A172 (cell line): ENCODE measurements at places on chromosomes 11 and 22.

- no peak for DNase-seq
These were observed 4.9 kb downstream of the MMP13 start for GRCh38 chr11:102950622-102951081.

- no peak for DNase-seq
These were observed 40.7 kb downstream of the ARFGAP3 start for GRCh38 chr22:42816336-42816735.

DNA sequence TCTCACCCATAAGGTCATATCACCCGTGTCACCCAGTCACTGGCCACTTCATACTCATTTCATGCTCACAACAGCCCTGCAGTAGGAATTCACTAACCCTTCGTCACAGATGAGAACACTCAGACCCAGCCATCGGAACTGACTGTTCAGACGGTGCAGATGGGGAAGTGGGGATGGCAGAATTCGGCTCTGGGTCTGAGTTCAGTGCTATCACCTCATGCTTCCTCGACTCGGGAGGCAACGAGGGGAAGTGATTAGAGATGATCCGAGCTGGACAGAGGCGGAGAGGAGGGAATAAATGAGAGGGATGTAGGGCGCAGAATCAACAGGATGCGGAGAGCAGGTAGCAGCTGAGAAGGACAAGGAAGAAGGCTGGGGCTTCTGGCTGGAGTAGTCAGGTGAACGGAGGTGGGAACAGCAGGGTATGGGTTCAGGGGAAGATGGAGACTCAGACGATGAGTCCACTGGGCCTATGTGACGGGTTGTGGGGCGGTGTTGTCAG is 4.7 kb downstream of the B3GNT6 start:
- no peak for DNase-seq

DNA sequence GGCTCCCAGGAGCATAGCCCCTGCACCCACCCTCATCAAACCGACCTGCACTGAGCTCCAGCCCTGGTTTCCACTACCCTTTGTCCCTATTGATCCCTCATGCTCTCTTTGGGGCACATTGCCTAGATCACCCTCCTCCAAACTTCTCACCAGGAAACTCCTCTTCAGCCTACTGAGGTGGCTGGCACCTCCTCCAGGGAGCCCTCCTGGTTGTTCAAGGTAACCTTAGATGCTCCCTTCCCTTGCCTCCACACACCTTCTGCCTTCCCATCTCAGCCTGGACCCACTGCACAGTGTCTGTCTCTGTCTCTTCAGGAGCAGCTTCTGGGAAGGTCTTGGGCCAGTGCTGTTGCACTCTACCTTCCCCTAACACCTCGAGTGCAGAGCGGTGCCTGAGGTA is 15.8 kb upstream of the WNT7B start:
- no peak for DNase-seq

- no peak for DNase-seq
These were observed 2082.7 kb upstream of the RAG2 start for GRCh38 chr11:38680746-38681145.

DNA sequence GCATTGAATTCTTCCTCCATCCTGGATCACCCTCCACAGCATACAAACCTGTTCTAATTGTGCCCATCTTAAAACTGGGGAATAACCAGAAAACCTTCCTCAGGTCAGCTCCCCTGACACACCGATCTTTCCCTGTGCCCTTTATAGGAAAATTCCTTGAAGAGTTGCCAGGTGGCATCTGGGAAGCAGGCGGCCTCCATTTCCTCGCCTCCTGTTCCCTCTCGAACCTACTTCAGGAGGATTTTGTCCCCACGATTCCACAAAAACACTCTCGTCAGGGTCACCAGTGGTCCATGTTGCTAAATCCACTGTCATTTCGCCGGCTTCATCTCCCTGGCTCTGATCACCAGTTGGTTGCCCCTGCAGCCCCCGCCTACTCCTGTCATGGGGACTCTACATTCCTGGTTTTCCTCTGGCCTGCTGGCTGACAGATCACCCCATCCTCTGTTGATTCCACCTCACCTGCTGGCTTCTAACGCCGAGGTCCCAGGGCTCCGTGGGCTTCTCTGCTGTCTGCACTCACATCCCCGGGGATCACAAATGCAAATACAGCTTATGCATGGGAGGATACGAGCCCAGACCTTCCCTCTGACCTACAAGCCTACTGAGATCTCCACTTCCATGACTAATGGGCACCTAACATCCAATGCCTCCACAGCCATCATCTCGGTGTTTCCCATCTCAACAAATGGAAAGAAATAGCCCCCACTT is 92.5 kb upstream of the PRDM11 start:
- no peak for DNase-seq

GRCh38 chr22:36760786-36761185 is 15.1 kb downstream of the IFT27 start:
- no peak for DNase-seq
